Jurkat, Clone E6-1 (cell line): ENCODE measurements at places on chromosomes 3 and 15.

GRCh38 chr3:137065381-137065780 lies 107.6 kb downstream of the IL20RB start:
- DNase-seq, result no peak

DNA sequence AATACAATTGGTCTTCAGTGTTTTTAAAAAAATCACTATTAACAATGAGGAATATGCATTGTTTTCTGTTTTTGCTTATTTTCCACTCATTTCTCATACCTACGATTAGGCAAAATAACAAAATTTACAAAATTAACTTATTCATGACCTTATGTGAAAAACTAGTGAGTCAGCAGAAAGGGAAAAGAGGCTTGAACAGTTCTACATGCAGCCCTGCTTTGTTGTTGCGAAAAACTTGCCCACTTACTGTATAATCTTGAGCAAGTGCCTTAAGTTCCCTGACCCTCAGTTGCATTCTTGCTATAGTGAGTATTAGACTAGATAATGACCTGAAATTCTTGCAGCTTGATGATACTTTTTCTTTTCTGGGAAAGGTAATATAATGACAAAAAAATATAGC lies 551.1 kb upstream of the BCHE start:
- no peak for DNase-seq

GRCh38 chr3:83523470-83524073 lies 1435.2 kb upstream of the CADM2 start:
- DNase-seq, result peak; percentile 91

- DNase-seq, result peak; percentile 5
Observed at GRCh38 chr15:60795471-60795870, 316.5 kb upstream of the ICE2 start.

DNA sequence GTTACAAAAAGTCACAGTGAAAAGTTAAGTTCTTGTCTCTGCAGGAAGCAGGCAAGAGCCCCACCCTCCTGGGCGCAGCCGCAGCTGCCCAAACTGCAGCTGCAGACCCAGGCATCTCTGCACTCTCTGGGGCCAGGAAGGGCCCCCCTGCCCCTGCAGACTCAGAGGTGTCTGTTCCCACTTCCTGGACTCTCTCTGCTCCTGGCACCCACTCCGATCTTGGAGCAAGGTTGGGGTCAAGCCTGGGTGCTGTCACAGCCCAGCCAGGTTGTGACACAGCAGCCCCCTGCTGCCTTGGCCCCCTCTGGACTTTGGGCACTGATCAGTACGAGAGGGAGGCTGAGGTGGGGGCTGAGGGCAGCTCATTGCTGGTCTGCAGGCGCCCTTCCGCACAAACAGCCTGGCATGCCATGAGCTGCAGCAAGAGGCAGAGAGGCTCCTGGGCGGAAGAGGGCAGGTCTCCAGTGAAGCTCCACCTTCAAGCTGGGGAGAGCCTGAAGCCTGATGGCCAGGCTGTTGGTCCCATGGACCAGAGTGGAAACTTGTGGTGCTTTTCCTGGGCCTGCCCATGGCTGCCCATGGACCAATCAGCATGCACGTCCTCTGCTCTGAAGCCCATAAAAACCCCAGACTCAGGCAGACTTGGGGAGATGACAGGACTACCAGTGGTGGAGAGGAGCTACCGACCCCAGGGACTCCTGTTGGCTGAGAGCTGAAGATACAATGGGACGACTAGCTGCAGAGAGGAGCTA lies 42.9 kb upstream of the LRRFIP2 start:
- DNase-seq, result peak; percentile 85

GRCh38 chr3:124696006-124696405 lies 34.2 kb upstream of the UMPS start:
- DNase-seq, result no peak

- DNase-seq, result no peak
Observed at GRCh38 chr15:83653639-83654378, at the start of gene ADAMTSL3. TSS of gene ADAMTSL3 (plus strand) at chr15:83654123. CDS start at chr15:83655762, 1,639 bp downstream.

- no peak for DNase-seq
Observed at GRCh38 chr3:175777495-175777894, 918.4 kb downstream of the NAALADL2 start.

DNA sequence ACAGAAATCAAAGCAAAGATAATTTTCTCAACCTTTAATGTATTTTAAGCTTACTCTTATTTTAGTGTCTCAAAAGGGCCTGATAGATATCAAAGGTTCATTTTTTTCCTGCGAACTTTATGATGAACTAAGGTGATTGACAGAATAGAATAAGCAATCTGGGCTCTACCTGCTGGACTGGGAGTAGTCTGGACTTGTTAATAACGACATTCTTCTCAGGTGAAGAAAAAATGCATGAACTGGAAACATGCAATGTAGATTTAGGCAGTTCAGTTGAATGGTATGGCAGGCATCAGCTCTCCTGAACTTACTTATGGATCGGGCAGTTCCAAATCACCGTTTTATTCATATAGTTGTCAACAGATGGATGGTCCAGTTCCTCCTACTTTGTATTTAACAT lies 189.7 kb upstream of the ZBTB20 start:
- DNase-seq, result no peak

GRCh38 chr3:42192334-42193200 lies 73.4 kb downstream of the CCK start:
- DNase-seq, result no peak
